Activated CD4-positive, alpha-beta T cell treated with anti-CD3 and anti-CD28 coated beads for 36 hours (primary cell): ENCODE measurements at places on chromosomes 12 and 14. TPM values are rescaled to one million over a fixed set of nuclear protein-coding genes. Genes with fewer than 3 reads are reported as not detected.

MYF5 gene
- total RNA-seq = not detected

GCH1 gene
- total RNA-seq = 28.1 TPM

PLEKHD1 gene
- 0.05 TPM for total RNA-seq

GPRC5D gene
- not detected for total RNA-seq

SLC39A5 gene
- total RNA-seq = 1.3 TPM

KLRK1 gene
- total RNA-seq = not detected

LUM gene
- total RNA-seq = not detected

WNT1 gene
- not detected for total RNA-seq

CEP290 gene
- total RNA-seq = 15.5 TPM

CACNA1C gene
- total RNA-seq = 0.11 TPM

AGAP2 gene
- total RNA-seq = 28.0 TPM

SLC7A8 gene
- 0.89 TPM for total RNA-seq

CLEC4A gene
- not detected for total RNA-seq

RNF31 gene
- 73.7 TPM for total RNA-seq

JAG2 gene
- total RNA-seq = 3.6 TPM

RILPL1 gene
- 4.7 TPM for total RNA-seq

FBLN5 gene
- total RNA-seq = 4.7 TPM

DNA sequence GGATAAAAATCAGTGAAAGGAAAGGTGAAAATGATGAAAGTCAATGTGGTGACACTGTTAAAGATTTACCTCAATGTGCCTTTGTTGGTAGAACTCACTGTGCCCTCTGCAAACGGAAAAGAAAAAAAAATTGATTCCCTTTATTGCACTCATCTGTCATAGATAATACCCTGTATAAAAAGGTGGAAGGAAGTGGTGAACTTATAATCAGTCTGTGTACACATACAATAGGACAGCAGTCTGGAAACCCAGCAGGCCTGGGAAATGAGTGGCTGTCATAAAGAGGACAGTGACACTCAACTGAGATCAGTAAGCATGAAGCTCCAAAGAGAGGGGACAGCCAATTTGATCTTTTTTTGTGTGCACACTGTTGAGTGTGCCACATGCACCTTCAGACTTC lies 364.7 kb downstream of the NOVA1 start:
- no peaks in the 10 kb centered on the region for H3K4me1 ChIP-seq
- no peak overlapping the region for H3K27ac ChIP-seq
- no peak for DNase-seq

GRCh38 chr14:64450255-64450654 lies 15.0 kb upstream of the AKAP5 start:
- H3K27me3 ChIP-seq = no peaks in the 10 kb centered on the region
- DNase-seq = peak; percentile 29
- H3K36me3 ChIP-seq = peaks cover 49% of the 10 kb centered on the region
- H3K4me3 ChIP-seq = no peak overlapping the region
- H3K27ac ChIP-seq = peak overlapping the region; percentile 73

- no peak overlapping the region for H3K4me3 ChIP-seq
- no peak overlapping the region for H3K27ac ChIP-seq
- no peaks in the 10 kb centered on the region for H3K27me3 ChIP-seq
- no peak for DNase-seq
Measured at GRCh38 chr12:109533487-109533740, 39.9 kb downstream of the MMAB start.

GRCh38 chr12:71075743-71076142 lies 82.1 kb downstream of the TSPAN8 start:
- no peaks in the 10 kb centered on the region for H3K4me1 ChIP-seq
- H3K27me3 ChIP-seq = no peaks in the 10 kb centered on the region
- H3K27ac ChIP-seq = no peak overlapping the region
- DNase-seq = no peak
- no peak overlapping the region for H3K4me3 ChIP-seq
- H3K36me3 ChIP-seq = no peaks in the 10 kb centered on the region

DNA sequence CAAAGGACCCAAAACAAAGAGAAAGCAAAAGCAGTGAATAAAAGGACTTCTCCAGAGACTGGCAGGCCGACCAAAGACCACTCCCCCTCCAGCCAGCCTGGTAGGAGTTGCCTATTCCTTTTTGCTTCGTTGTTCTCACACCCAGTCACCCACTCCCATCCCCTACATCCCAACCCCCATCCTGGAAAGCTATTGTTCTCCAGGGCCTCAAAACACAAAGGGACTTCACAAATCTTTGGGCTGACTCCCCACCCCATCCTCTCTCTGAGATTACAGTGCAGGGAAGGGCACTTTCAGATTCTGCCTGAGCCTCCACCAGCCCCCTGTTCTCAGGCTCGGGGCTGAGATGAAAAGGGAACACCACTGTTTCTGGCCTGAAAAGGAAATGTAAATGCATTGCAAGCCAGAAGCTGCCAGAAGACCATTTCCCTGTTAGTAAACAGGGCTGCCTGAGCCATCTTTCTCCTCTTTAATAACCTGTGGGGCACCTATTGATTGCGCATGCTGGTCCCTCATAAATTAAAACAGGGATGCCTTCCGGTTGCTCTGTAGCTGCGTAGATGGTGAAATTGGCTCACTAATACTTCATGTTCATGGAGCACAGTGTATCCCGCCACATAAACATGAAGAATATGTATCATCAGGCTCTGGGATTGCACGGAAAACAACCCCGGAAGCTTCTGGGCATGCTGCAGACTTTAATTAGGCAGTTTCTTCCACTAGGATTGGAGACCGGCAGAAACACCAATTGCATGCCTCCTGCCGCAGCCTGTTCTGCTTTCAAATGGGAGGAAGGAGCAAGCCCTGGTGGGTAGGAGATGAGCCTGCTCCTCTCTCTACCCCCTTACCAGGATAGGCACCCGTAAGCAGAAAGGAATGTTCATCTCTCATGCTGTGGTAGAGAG lies 130.3 kb upstream of the FUT8 start:
- H3K27me3 ChIP-seq = no peaks in the 10 kb centered on the region
- peak overlapping the region; percentile 29 for H3K4me3 ChIP-seq
- DNase-seq = no peak
- no peaks in the 10 kb centered on the region for H3K36me3 ChIP-seq
- peaks cover 35% of the 10 kb centered on the region for H3K4me1 ChIP-seq

DNA sequence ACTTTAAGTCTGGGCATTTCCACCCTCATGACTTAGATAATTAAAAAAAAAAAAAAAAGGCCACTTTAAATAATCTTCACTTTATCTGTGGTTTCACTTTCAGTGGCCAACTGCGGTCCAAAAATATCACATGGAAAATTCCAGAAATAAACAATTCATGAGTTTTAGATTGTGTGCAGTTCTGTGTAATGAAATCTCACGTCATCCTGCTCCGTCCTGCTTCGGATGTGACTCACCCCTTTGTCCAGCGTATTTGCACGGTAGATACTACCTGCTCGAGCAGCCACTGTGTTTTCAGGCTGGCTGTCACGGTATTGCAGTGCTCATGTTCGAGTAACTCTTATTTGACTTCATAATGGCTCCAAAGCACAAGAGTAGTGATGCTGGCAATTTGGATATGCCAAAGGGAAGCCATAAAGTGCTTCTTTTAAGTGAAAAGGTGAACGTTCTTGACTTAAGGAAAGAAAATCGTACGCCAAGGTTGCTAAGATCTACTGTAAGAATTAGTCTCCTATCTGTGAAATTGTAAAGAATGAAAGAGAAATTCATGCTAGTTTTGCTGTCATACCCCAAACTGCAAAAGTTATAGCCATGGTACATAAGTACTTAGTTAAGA lies 2.4 kb downstream of the E2F7 start:
- H3K4me1 ChIP-seq = peaks cover 8% of the 10 kb centered on the region
- H3K27me3 ChIP-seq = peaks cover 21% of the 10 kb centered on the region
- H3K36me3 ChIP-seq = peaks cover 22% of the 10 kb centered on the region
- no peak overlapping the region for H3K4me3 ChIP-seq

GRCh38 chr12:105706321-105706972 lies 376.0 kb downstream of the C12orf75 start:
- H3K4me1 ChIP-seq = no peaks in the 10 kb centered on the region
- no peaks in the 10 kb centered on the region for H3K27me3 ChIP-seq
- no peak for DNase-seq
- H3K4me3 ChIP-seq = no peak overlapping the region
- no peak overlapping the region for H3K27ac ChIP-seq
- no peaks in the 10 kb centered on the region for H3K36me3 ChIP-seq

GRCh38 chr14:79395061-79395460 lies 816.2 kb downstream of the DIO2 start:
- H3K27ac ChIP-seq = no peak overlapping the region
- no peak for DNase-seq
- H3K27me3 ChIP-seq = no peaks in the 10 kb centered on the region
- no peaks in the 10 kb centered on the region for H3K4me1 ChIP-seq
- no peak overlapping the region for H3K4me3 ChIP-seq

DNA sequence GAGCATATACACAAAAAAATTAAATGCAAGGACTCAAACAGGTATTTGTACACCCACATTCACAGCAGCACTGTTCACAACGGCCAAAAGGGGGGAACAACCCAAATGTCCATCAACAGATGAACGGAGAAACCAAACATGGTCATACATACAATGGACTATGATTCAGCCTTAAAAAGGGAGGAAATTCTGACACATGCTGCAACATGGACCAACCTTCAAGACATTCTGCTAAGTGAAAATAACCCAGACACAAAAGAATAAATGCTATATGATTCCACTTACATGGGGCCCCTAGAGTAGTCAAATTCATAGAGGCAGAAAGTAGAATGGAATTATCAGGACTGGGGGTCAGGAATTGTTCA lies 29.5 kb downstream of the ACTN1 start:
- H3K27me3 ChIP-seq = no peaks in the 10 kb centered on the region
- DNase-seq = no peak
- H3K4me1 ChIP-seq = peaks cover 87% of the 10 kb centered on the region
- H3K36me3 ChIP-seq = peaks cover 2% of the 10 kb centered on the region
- peak overlapping the region; percentile 78 for H3K27ac ChIP-seq
- no peak overlapping the region for H3K4me3 ChIP-seq

DNA sequence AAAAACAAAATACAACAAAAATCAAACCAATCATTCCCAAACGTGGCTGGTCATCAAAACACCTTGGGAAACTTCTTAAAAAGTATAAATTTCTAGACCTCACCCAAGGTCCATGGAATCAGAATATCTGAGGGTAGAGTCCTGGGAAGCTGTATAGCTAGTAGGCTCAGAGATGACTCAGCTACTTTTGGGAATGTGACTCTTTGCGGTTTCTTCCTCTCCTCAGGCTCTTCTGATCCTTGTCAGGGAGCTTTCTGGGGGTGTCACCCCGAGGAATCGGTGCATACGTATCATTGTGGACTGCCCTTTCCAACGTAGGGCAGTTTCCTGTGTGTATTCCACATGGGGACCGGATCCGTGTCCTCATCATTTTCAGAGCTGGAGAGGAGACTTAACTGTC lies 14.8 kb downstream of the JDP2 start:
- no peak overlapping the region for H3K27ac ChIP-seq
- no peak overlapping the region for H3K4me3 ChIP-seq
- no peak for DNase-seq
- peaks cover 2% of the 10 kb centered on the region for H3K27me3 ChIP-seq

DNA sequence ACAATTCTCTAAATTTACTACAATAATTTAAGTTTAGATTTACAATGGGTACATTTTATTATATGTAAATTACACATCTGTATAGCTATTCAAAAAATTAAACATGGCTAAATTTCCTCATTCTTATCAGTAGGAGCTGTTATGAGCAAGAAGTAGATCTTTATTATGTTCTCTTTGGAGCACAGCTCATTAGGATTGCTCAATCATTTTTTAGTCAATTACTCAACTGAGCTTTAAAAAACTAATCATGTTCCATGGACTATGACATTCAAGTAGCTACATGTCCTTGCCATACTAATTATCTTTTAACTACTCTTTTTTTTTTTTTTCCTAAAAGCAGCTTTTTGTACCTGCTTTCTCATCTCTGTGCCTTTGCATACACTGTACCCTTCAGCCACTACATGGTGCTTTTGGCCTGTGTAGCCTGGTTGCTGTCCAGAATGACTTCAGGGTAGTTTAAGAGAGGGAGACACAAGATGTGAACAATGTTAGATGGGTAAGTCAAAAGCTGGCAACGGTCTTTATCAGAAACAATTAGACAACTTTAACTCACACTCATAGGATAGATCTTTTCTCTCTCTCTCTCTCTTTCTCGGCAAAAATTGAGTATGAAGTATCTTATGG lies 69.0 kb downstream of the SSPN start:
- H3K4me3 ChIP-seq = no peak overlapping the region
- no peak for DNase-seq
- no peaks in the 10 kb centered on the region for H3K4me1 ChIP-seq
- no peaks in the 10 kb centered on the region for H3K36me3 ChIP-seq
- no peak overlapping the region for H3K27ac ChIP-seq
- peaks cover 6% of the 10 kb centered on the region for H3K27me3 ChIP-seq

DNA sequence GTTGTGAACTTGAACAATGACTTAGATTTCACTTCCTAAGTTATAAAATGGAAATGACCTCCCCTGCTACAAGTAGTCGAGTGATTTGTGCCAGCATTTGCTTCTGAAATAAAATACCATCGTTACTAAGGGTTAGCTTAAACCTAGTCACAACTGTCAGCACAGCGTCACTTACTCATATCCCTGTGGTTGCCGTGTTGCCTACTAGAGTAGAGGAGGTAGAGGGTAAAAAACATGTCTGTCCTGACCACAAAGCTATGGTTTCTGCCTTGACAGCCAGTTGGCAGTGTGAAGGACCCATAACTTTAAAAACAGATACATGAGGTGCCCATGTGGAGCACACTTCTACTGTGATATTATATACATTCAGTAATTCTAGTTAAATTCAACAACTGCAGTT lies 234.2 kb upstream of the RGS6 start:
- peaks cover 10% of the 10 kb centered on the region for H3K4me1 ChIP-seq
- no peak overlapping the region for H3K4me3 ChIP-seq
- no peaks in the 10 kb centered on the region for H3K27me3 ChIP-seq
- H3K36me3 ChIP-seq = peaks cover 30% of the 10 kb centered on the region
- H3K27ac ChIP-seq = no peak overlapping the region

DNA sequence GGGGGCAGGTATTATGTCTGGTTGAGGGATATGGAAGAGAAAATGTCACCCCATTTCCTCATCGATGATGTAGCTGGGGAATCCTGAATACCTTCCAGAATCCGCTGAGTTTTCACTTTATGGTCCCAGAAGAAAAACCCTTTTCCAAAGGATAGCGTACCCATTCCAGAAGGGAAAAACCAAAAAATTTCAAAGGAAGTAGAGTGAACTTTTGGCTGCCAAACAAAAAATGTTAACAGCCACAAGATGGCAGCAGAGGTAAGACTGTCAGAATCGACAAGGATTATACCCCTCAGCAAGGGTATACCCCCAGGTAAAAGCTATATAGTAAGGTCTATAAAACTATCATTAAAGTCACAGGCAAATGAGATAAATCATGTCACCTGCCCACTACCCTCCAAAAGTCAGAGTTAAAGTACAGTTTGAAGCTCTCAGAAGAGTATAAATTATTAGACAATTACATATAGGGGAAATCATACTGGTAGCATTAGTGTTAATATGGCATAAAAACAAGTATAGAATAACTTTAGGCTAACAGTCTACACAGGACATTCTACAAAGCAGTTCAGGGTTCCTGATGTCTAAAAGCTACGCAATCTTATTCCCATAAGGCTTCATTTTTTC lies 18.0 kb downstream of the ACIN1 start:
- no peaks in the 10 kb centered on the region for H3K27me3 ChIP-seq
- H3K36me3 ChIP-seq = peaks cover 59% of the 10 kb centered on the region
- peaks cover 5% of the 10 kb centered on the region for H3K4me1 ChIP-seq
- no peak overlapping the region for H3K4me3 ChIP-seq

- no peak overlapping the region for H3K27ac ChIP-seq
- no peak for DNase-seq
- no peak overlapping the region for H3K4me3 ChIP-seq
- H3K4me1 ChIP-seq = peaks cover 7% of the 10 kb centered on the region
- H3K36me3 ChIP-seq = no peaks in the 10 kb centered on the region
Measured at GRCh38 chr14:97536421-97536820, 739.2 kb downstream of the VRK1 start.

- H3K27ac ChIP-seq = no peak overlapping the region
- peaks cover 14% of the 10 kb centered on the region for H3K36me3 ChIP-seq
- peaks cover 25% of the 10 kb centered on the region for H3K4me1 ChIP-seq
- DNase-seq = no peak
- no peak overlapping the region for H3K4me3 ChIP-seq
- H3K27me3 ChIP-seq = no peaks in the 10 kb centered on the region
Measured at GRCh38 chr14:63939006-63939270, 86.1 kb downstream of the SYNE2 start.
